NCI-H2081 treated with DMSO at 0.1 percent for 48 hours (cell line): ENCODE measurements at places on chromosomes 2 and 18.

GRCh38 chr2:25065768-25066167, 23.9 kb downstream of the EFR3B start:
- no peak for DNase-seq

- DNase-seq = no peak
Measured at GRCh38 chr2:23850564-23851256, 76.2 kb downstream of the ATAD2B start.

GRCh38 chr18:12839526-12840196, 44.4 kb downstream of the PTPN2 start:
- no peak for DNase-seq

- no peak for DNase-seq
Measured at GRCh38 chr2:191678437-191679100, 633 bp downstream of the NABP1 start.

GRCh38 chr18:32300914-32301313, 111.1 kb downstream of the MEP1B start:
- DNase-seq = no peak

DNA sequence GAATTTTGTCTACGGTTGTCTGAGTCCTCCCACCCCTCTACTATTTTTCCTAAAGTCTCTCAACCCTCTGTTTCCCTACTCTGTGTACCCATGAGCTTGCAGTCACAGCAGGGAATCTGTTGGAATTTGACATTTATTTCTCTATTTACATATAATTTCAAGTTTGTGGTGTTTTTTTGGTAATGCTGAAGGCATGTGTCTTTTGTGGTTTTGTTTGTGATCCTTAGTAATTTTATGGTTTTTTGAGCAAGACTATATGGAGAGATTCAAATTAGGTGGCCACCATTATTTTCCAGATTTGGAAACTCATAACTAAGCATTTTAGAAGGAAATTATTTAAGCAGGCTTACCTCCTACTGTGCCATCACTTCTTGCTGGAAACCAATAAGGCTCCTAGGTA, 27.2 kb upstream of the FBLN7 start:
- no peak for DNase-seq

GRCh38 chr2:211930331-211930730, 608.3 kb downstream of the ERBB4 start:
- no peak for DNase-seq

DNA sequence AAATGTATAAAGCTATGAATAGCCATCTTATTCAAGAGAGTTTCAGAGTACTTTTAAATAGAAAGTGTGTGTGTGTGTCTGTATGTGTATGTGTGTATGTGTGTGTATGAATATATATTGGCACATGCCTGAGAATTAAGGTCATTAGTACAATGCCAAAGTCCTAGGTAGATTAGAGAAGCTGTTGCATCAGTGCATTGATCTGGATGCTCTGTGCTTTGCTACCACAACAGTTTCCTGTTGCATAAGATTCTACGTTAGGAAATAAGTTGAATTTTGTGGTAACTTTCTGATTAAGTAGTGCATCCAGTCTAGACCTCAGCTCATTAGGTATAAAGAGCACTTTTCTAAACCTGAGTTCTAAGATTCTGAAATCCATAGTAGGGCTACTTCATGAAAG, 1102.8 kb upstream of the KLHL29 start:
- no peak for DNase-seq

DNA sequence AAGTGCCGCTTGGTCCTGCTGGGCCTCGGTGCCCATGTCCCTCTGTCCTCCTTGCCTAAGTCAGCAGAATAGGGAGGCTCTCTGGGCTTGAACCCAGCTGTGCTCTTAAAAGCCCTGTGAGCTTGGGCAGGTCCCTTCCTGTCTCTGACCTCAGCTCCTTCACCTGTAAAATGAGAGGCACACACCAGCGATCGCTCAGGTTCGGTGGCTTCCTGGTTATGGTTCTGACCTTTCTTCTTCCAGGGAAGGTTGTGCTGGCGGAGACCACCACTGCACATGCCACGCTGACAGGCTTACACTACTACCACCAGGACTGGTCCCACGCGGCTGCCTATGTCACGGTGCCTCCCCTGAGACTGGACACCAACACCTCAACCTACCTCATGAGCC, 36.1 kb upstream of the MAPRE3 start:
- DNase-seq = no peak

GRCh38 chr18:66708646-66709045, 104.8 kb upstream of the CDH19 start:
- no peak for DNase-seq

GRCh38 chr2:104412384-104412783, 441.5 kb upstream of the POU3F3 start:
- DNase-seq = no peak

DNA sequence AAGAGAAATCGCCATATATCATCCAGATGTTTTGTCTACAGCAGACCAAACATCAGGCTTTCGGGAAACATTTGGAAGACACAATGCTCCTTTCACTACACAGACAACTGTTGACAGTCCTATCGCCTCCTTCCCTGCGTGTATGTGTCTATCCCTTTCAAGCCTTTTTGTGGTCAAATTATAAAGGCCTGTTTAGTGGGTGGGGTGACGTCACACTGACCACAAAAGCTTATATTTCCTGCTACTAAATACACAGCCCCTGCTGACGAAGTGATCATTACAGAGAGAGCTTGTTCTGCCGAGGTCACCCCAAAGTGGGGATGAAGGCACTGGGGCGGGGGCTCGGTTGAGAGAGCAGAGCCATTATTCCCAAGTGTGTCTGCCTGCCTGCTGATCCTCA, 302.7 kb upstream of the TNP1 start:
- DNase-seq = no peak

GRCh38 chr2:33099989-33100388, 153.2 kb downstream of the LTBP1 start:
- no peak for DNase-seq

DNA sequence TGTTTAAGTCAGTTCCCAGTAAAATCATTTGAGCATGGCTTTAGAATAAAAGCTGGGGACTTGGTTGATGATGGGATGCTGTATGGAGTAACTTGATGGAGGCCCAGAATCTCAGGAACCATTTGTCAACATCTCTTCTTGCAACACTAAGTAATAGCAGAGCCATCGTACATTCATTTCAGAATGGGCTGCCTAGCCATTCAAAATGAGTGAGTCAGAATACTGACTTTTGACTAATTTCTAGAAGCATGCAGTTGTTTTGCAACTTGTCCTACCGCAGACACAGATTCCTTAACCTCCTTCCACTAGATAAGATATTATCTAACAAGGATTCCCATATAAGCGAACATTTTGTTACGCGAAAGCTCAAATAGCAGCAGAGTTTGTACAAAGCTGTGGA, 229.5 kb downstream of the CNTNAP5 start:
- no peak for DNase-seq

DNA sequence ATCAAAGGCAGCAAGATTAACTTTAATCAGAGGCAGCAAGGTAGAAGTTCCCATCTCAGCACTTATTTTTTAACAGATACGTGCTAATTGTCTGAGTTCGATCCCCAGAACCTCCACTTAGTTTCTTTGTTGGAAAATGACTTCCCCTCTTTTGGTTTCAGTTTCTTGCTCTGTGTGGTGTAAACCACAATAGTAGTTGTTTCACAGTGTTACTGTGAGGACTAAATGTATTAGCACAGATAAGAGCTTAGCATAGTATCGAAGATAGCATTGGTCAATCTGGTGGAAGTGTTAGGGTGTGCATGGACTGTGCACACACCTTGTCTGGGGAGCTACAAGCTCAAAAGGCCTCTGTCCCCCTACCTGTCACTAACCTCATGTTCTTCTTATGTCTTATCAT, 988.3 kb upstream of the GYPC start:
- no peak for DNase-seq

GRCh38 chr2:146412625-146413024, 1432.2 kb upstream of the ACVR2A start:
- no peak for DNase-seq

GRCh38 chr2:150784389-150784788, 296.9 kb upstream of the RND3 start:
- no peak for DNase-seq

DNA sequence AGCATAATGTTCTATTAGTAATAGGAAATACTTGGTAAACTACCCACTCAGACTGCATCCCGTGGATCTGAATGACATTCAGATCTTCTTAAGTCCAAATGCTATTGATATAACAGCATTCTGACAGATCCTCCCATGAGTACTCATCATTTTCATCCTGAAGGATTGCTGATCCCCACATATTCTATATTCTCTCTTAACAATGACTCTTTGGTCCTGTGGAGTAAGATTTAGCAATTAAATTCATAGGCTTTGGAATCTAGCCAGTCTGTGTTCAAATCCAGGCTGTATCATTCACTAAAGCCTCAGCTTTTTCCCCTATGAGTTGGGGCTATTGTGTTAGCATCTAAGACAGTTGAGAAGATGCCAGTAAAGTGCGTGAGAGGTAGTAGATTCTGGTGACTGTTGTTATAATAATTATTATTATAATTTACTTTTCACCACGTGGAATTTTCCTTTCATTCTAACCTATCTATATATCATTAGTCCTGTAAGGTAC, 591.3 kb upstream of the SYT4 start:
- no peak for DNase-seq

DNA sequence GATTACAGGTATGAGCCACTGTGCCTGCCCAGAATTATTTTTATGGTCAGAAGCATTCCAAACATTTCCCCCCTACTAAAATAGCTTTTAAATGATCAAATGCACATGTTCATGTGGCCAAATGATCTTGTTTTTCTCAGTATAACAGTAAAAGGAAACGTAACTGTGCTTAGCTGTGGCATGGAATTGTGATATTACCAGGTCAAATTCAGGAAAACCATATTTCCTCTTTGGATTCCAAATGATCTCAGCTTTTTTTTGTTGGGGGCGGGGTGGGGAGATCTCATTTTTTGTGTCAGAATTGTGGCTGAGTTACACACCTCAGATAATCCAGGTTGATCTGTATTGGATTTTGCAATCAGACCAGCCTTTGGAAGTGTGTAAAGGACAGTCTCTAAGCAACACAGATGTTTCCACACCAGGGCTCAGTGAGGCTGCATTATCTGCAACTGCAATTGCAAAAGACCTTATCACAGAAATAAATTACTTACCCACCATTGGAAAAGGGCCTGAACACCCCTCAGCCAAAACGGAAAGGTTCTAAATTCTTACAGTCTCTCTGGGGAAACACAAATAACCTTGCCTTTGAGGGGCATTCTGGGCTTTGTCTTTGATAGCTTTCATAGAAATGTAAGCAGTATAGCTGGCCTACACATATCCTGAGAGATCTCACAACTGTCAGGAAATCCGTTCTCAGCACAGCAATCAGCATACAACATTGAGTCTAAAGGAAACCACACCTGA, 8.4 kb downstream of the CASP10 start:
- DNase-seq = no peak
